Non-pigmented ciliary epithelial cell (primary cell): ENCODE measurements at places on chromosomes 1 and 21.

DNA sequence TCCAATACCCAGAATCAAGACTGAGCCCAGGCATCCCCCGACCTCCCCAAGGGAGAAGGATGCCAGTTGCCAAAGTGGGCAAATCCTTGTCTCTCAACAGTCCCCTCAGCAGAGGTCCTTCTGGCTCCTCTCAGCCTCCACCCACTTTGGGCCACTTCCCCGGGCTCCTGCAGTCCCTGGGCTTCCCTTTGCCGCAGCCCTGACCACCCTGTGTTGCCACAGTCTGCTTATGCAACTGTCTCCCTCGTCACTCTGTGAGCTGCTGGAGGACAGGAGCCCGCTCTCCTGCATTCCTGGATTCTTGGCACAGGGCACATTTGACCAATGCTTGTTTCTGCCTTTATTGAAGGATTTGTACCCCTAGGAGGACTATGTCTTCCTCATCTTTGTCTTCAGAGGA, 2.9 kb upstream of the LRP8 start:
- DNase-seq, result no peak

- DNase-seq, result no peak
Observed at GRCh38 chr1:18045203-18045602, 62.4 kb upstream of the IGSF21 start.

DNA sequence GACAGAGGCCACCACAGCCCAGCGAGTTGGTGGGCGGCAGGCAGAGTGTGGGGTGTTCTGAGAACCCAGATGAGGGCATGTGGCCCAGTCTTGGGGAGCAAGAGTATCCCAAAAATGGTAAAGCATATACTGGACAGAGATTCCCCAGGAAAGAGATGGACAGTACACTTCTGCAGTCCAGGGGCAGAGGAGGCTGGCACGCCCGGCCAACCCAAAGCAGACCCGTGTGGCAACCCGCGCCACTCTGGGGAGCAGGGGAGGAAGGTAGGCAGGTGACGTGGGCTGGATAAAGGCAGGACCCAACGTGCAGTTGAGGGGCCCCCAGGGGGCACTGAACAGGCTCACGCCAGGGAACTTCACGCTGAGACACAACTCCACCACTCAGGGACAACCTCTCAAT, 46.4 kb upstream of the RIPK4 start:
- no peak for DNase-seq

DNA sequence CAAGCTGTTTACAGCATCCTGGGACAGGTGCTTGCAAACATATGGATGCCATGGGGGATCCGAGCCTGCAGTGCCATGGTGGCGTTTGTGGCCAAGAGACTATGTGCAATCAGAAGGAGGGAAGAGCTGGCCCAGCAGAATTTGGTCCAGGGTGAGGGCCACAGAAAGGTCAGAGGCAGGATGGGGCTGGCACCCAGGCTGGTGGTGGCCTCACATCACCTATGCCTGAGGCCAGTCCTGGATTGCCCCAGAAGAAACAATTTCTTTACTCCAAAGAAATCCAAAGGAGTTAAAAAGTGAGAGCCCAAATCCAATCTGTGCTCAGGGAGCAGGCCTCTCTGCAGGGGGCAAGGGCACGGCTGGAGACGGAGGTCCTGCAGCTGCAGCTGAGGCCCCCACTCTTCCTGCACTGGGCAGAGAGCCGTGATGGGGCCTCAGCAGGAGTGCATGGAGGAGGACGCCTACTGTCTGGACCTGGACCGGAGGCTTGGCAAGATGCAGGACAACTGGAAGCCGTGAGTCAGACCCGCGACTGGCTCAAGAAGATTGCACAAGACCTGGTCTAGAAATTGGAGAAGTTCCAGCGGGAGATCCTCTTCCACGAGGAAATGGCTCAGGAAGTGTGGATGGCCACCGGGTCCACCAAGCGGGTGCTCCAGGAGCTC, 163.5 kb downstream of the RYR2 start:
- no peak for DNase-seq

- no peak for DNase-seq
Observed at GRCh38 chr1:21659099-21659923, 9.8 kb downstream of the RAP1GAP start.

GRCh38 chr1:85447006-85447943, 17.7 kb downstream of the DDAH1 start:
- no peak for DNase-seq

GRCh38 chr1:178262120-178262500, 168.2 kb downstream of the RASAL2 start:
- DNase-seq, result no peak

DNA sequence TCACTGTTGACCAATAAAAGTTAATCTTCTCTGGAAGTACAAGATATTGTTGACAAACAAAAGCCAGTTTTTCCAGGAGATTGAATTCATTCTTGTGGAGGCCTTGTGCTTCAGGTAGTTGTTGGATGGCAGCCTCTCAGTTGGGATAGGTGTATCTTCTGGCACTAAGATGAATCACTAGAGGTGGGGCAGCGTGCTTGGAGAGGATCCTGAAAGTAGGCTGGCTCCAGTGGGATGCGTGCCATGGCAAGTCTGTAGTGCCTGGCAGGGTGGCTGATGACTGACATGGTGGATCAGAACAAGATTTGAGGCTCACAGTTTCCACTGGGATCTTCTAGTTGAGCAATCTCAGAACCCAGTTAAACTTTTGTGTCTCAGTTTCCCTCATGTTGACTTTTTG, 2.4 kb downstream of the VPS13D start:
- no peak for DNase-seq

GRCh38 chr1:178643349-178643748, 81.7 kb upstream of the RALGPS2 start:
- no peak for DNase-seq

DNA sequence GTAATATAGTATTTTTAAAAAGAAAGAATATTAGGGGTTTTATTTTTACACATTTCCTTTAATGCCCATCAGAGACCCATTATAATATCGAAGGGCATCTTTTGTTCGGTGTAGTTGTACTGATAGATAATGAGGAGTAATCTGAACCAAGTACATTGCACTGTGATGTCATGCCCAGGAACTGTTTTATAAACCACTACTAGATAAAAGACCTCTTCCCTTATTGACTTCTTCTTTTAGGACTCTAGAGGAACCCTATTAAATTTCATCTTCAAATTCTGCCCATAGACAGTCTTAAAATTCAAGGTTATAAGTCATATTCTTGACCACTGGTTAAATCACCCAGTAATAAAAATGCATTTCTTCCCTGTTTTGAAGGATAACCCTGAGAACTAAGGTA, 206.5 kb downstream of the NRIP1 start:
- no peak for DNase-seq

- DNase-seq, result no peak
Observed at GRCh38 chr1:248786156-248786555, 30.6 kb upstream of the LYPD8 start.

GRCh38 chr1:44684525-44684924, 10.0 kb downstream of the ARMH1 start:
- no peak for DNase-seq

DNA sequence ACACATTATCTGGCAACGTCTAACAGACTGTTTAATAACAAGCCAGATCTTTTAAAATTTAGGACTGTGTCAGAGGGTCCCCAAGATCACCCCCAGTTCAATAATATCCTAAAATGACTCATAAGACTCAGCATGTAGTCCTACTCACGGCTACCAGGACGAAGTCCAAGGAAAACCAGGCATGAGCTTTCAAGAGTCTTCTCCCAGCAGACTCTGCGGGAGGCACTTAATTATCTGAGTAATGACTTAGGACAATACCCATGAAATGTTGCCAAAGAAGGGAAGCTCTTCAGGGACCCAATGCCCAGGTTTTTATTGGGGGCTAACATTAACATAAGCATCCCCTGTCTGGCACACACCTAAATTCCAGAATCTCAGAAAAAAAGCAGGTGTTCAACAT, 7.0 kb downstream of the HFM1 start:
- DNase-seq, result no peak

- DNase-seq, result no peak
Observed at GRCh38 chr1:25743164-25744139, 56.5 kb upstream of the SELENON start.

DNA sequence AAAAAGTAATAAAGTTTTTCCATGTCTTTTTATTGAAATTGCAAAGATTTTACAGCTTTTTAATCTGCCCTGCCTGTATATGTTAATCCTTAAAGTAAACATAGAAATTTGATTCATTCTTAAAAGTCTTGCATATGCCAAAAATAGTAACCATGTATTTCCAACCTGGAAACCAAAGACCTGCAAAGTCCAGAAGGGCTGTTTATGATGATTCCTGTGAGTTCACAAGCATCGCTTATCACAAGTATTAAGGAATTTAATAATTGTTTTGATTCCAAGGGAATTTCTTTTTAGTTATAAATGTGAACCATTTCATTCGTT, 199.1 kb downstream of the PTPRC start:
- DNase-seq, result no peak

DNA sequence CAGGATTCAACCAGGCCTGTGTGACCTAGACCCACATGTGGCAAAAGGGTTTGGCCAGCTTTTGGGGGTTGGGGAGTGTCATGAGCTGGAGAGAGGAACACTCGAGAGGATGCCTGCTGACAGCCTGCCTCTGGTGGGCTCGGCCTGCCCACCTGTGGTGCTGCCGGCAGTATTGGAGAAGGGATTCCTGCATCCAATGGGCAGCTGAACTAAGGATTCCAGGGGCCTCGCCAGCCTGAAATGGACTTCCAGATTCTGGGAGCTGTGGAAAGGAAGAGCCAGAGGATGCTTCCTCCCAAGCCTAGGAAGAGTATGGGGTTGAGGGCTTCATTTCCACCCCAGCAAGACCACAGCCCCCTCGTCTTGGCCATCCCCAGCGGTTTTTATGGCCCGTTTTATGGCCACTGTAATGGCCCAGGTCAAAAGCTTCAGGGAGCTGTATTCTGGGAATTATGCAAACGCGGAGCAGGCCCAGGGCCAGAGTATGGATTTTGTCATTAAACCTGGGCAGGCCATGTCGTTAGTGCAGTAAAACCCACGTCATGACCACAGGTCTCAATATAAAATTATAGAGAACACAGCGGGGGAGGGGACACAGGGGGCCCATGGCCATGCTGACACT, 63.6 kb downstream of the TMEM53 start:
- DNase-seq, result no peak

GRCh38 chr21:29418813-29419212, 120.1 kb downstream of the BACH1 start:
- no peak for DNase-seq

DNA sequence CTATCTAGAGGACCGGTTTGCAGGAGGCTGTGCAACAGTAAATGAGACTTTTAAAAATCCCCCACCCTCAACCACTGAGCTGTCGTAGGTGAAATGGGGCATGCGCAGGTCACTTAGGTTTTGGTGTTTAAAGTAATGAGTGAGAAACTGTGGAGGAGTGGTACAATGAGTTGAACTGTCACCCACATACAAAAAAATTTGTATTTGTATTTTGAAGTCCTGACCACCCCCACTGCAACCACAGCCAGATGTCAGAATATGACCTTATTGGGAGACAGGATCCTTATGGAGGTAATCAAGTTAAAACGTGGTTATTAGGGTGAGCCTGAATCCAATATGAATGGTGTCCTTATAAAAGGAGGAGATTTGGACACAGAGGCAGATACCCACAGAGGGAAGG, 1.6 kb upstream of the IRF6 start:
- no peak for DNase-seq

DNA sequence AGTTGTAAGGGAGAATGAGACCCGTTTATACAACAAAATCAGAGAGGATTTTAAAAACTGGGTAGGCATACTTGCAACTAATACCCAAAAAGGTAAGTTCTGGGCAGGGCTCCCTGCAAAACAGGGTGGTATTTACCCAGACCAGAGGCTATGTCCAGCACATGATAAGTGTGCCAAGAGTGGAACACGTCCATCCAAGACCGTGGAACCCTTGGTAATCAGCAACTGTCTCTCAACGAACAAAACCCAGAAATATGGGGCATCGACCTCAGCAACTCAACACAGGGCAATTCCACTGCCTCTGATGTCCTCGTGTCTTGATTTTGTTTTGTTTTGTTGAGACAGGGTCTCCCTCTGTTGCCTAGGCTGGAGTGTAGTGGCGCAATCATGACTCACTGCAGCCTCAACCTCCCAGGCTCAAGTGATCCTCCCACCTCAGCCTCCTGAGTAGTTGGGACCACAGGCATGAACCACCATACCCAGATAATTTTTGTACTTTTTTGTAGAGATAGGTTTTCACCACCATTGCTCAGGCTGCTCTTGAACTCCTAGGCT, 26.7 kb upstream of the MX1 start:
- DNase-seq, result no peak

DNA sequence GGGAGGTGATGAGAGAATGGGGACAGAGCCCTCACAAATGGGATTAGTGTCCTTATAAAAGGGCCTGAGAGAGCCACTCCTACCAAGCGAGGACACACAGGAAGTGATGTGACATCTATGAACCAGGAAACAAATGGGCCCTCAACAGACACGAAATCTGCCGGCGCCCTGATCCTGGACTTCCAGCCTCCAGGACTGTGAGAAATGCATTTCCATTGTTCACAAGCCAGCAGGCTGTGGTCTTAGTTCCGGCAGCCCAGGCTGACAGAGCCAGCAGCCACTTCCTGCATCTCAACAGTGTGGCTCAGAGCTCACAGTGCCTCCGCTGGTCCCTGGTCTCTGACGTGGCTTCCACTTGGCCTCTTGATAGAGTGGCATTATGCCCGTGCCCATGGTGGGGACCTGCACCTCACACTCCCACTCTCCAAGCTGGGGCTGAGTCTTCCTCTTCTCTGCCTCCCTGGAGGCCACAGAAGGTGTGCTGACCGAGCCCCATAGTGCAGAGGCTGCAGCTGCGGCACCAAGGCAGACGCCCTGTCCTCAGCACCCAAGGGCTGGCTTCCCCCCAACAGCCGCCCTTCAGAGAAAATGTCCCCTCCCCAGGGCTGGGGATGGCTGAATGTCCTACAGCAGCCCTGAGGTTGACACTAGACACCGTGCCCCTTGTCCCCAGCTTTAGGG, 44.9 kb downstream of the ACOT7 start:
- no peak for DNase-seq

DNA sequence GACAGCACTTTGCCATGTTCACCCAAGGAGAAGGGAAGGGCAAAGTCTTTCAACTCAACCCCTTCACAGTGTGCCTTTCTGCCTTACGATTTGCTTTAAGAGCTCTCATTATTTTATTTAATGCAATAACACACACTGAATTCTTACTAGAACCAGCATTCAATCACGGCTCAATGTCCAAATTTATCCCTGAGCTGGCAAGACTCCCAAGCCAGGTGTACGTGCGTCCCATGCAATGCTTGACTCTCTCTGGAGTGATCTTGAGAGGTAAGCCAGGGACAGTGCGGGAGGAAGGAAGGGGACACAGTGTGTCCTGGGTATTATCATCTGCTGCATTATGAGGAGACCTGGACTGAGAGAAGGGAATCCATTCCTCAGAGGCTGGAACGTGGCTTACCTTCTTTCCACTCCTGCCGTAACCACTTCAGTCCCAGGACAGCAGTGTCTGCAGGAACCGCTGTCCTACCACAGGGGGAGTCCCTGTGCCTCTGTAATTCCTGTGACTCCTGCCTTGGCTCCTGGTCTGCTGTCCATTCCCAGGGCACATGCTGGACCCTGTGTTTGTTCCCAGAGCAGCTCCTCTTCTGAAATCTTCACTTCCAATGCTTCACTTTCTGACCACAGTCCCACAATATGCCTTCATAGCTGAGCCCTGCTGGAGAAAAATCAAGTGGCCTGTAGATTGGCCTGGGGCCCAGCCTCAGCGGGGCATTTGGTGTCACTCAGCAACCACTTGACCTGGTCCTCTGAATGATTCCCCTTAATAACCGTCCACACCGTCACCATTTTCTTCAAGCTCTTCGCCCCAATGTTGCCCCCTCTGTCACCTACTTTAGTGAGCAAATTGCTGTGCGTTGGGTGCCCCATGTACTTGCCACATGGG, 28.6 kb upstream of the STUM start:
- DNase-seq, result no peak
